ENCODE measurements at places on chromosomes 16 and 17.

DNA sequence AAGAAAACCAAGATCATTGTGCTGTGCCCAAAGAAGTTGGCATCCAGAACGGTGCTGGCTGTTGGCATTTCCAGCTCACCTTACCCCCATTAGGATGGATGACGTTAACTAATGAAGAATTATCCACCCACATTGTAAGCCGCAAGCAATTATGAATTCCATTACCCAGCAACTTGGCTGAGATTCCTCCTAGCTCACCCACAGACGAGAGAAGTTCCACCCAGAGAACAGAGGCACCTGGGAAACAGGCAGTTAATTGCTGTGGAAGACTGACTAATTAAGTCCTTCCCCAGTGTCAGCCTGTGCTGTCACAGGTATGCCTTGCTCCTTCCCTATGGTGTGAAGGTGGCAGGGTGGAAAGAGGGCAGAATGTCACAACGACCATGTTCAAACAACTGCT, 456.2 kb upstream of the CDH5 start:
- no peak for DNase-seq

GRCh38 chr17:81328978-81329926, 34.1 kb upstream of the SLC38A10 start:
- DNase-seq: peak; percentile 94

GRCh38 chr16:54510685-54511221, 224.2 kb upstream of the IRX3 start:
- DNase-seq: no peak

DNA sequence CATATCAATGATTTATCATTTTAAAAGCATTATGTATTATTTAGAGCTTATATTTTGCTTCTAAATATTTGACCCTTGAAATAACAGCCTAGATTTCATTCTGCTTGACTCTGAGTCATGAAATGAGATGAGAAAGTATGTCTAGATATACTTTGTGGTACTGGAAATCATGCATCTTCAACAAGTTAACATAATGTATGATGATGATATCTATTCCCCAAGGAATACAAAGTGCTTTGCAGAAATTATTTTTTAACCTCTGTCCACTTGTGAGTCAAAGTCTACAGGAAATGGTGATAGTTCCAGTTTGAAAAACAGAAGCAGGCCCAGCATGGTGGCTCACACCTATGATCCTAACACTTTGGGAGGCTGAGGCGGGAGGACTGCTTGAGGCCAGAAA, 36.1 kb downstream of the GOSR1 start:
- DNase-seq: no peak

- DNase-seq: no peak
These were observed 9.8 kb downstream of the ST6GALNAC1 start for GRCh38 chr17:76633628-76634328.

GRCh38 chr16:78729687-78730086, 630.2 kb downstream of the WWOX start:
- peak; percentile 84 for DNase-seq

DNA sequence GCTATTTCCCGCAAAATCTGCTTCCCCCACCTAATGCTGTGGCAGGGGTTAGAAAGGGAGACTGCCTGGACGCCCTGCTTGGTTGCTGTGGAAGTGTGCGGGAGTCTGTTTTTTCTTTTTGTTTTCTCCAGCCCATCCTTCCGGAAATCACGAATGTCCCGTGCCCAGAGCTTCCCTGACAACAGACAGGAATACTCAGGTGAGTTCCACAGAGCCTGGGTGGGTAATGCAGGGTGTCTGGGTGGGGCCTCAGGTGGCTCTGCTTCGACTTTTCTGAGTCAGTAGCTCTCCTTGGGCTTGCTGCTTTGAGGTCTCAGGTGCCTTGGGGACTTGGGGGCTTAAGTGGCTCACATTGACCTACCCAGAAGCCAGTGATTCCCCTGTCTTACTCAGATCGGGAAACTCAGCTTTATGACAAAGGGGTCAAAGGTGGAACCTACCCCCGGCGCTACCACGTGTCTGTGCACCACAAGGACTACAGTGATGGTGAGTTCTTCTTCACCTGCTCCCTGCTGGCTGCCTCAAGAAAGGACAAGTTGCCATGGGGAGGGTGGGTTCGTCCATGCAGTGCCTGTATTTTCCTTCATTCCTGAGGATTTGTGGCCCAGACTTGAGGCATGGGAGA, 11.4 kb downstream of the LIMD2 start:
- no peak for DNase-seq

DNA sequence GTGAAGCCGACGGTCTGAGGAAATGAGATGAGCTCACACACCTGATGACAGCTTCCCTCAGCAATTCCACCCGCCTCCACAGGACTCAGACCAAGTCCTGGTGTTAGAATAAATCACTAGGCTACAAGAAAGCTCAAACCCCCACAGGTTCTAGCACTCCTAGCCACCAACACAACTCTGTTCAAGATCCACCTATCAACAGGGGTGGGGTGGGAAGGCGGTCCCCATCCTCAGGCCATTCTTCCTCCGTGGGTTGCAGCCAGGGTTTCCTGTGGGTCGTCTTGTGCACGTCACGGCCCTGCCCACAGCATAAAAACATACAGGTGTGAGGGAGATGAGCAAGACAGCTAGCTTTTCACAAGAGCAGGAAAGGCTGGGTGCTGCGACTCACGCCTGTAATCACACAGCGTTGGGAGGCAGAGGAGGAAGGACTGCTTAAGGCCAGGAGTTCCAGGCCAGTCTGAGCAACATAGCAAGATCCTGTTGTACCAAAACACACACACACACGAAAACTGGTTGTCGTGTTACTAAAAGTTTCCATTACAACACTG, 81.1 kb downstream of the ANKRD11 start:
- peak; percentile 56 for DNase-seq

GRCh38 chr17:32519228-32520103, 32.7 kb downstream of the CDK5R1 start:
- peak; percentile 49 for DNase-seq

GRCh38 chr16:29720703-29721102, 25.1 kb downstream of the C16orf54 start:
- no peak for DNase-seq

DNA sequence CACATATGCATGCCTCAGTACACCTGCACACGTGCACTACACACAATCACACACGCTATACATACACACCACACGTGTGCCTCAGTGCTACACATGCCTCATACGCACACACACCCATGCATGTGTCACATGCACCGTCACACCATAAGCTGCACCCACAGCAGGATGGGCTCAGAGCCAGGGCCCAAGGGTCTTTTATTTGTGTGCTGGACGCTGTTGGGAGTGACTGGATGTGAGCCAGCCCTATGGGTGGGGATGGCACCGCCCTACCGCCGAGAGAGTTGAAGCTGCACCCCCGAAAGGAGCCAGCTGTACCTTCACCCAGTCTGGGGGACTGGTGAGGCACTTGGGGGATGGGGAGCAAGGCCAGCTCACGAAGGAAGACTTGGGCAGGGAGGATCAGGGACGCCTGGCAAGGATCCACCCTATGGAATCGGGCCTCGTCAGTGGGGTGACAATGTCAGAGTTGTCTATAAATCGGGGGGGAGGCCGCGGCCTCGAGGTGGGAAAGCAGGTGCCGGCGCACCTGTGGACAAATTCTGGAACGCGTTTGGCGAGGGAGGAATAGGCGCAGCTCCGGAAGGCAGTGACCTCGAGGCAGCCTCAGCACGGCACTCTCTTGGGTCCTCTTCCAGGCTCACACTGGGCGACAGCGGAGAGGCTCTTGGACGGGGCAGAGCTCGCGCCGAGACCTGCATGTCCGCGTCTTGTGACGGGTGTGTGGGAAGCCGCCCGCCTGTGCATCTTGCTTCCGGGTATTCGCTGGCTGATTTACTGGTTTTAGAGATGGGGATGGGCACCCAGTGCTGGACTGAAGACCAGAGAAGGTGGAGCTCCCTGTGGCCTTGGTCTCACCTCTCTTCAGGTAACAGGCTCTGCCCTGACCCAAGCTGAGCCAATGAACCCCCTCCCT, 7.3 kb downstream of the RGS11 start:
- DNase-seq: no peak

DNA sequence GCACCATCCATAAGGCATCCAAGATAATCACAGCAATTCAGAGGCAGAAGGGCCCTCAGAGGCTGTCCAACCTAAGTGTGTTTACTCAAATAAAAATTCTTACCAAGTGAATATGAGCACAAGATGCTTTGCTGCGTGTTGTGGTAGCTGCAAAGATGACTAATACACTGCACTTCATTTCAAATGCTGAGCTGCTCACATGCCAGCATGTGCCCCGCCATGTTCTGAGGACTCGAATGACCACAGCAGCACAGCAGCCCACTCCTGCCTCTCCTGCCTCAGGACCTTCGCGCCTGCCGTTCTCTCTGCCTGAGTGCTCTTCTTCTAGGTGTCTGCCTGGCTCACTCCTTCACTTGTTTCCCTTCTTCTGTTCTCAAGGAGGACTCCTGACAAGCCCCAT, 19.0 kb downstream of the PIK3R5 start:
- no peak for DNase-seq

DNA sequence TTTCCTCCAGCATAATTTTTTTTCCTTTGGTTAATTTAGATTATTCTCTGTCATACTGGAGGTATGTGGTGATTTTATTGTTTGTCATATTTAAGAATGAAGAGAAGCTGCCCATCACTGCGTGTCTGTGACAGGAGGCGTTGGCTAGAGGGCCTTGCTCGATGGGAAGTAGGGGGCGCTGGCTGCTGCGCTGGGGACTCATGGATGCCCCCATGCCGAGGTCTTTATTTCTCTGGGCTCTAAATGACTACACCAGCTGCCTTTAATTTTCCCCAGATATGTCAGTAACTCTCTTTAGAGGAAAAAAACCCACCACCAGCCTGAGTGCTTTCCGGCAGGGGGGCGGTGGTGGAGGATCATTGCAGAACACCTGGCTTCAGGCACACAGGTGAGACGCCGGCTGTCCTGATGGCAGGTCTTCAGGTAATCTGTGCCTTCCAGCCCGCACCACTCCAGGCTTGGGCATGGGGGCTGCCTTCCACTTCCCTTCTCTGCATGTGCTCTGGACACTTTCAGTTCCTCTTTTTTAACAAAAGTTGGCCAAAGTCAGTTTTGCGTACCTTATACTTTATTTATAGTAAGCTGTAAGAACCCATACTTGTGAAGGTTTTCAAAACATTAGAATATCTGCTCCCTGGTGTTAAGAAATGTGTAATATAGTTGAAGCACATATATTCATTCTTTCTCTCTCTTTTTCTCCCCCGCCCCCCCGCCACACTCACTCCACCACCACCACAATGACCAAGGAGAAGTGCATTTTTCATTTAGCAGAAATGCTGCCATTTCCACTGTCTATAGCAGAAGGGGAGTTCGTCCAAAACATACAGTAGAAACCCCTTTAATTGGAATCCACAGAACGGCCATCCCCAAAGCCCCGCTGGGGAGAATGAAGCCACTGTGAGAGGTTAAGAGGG, 192.7 kb downstream of the RPTOR start:
- no peak for DNase-seq

DNA sequence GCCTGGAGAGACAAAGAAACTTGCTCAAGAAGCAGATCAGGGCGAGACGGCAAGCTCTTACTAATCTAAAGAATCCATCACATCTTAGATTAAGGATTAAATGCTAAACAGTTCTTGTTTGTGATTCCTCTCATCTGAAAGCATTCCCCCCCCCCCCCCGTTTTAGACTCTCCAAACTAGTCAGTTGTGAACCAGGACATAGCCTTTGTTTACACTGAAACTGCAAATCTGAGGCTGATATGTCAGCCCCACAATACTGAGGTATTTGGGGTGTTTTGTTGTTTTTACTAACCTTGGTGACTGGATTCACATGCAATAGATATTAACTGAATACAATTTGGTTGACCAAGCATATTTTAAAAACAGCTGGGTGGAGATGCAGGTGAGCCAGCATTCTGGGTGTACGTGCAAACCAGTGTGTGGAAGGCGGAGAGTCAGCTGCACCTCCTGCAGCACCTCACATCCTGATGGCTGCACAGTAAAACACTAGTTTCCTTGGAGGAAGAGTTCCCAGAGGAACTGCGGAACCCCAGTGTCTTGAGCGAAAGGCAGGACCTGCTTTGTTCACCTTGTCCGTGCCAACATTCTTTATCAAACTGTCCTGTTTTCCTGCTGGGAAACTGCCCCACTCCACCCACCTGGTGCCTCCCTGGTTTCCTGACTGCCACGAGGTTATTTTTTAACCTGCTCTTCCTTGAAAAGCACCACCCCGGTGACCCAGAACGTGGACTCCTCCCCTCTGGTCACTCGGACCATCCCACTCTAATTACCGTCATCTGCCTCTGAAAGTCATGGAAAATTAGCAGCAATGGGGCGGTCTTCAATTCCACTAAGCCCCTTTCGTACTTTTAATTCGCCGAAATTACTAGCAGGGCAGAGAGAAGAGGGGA, 1.2 kb upstream of the YPEL2 start:
- DNase-seq: peak; percentile 54

GRCh38 chr16:50260206-50261159, 5.9 kb upstream of the ADCY7 start:
- no peak for DNase-seq

- DNase-seq: no peak
These were observed 96.3 kb downstream of the WWOX start for GRCh38 chr16:78195797-78196196.

DNA sequence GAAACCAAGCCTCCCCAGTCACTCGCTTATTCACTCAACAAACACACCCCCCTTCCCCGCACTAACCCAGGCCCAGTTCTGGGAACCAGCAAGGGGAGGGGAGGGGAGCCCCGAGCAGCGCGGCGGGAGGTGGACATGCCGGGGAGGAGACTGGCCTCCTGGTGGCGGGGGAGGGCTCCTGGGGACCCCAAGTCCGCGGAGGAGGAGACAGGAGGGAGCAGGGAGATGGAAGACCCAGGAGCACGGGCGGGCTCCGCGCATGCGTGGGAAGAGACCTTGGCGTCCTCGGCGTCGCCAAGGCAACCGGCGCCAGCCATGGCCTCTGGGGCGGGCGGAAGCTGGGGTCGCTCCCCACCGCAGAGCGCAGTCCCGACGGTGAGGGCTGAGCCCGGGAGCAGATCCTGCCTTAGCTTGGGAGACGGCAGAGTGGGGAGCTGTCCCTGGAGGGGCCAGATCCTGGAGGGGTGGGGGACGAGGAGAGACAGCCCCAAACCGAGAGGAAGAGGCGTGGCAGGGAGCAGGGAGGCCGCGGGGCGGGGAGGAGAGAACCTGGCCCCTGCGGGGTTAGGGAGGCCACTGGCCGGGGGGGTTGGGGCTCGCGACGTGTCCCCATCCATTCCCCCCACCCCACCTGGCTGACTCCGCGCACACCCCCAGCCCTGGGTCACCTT, at the start of gene PRR29:
Gene PRR29, plus strand, starts transcription at position 302 of the 671 bp plus-strand sequence. Its CDS starts 14 bp downstream, at position 316.
- peak; percentile 74 for DNase-seq

DNA sequence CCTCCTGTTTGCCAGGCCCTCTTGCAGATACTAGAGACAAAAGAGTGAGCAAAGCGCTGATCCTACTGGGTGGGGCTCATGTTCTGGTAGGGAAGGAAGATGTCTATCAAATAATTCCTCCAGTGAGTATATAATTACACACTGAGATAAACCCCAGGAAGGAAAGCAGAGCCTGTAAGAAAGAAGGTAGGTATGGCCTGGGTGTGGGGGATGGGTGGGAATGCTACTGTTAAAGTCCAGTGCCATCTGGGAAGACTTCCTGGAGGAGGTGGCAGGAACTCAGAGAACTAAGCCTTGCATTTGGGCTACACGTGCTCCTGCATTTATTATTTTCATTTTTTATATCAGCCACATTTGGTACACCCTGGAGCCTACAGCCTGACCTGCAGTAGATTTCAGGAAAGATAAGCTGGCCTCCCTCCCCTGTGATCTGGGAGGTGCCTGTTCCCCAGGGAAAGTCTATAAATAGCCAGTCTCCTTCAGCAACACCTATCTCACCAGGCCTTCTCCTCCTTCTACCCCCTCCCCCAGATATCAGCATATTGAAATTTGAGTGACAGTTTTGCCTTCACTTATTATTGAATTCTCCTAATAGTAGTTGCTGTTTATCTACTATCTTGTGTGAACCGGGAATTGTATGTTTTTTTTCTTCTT, 11.5 kb downstream of the ATP2C2 start:
- DNase-seq: no peak

- peak; percentile 76 for DNase-seq
These were observed 1.4 kb upstream of the SPHK1 start for GRCh38 chr17:76382803-76383545.
